Nucleus accumbens (tissue), 56 donors: ENCODE measurements at places on chromosomes 6 and 20.
A peak's percentile ranks its signal among the peaks of the same experiment; 100 is the strongest.

GRCh38 chr6:40379811-40380210 is 207.4 kb downstream of the LRFN2 start:
- no peak for DNase-seq

DNA sequence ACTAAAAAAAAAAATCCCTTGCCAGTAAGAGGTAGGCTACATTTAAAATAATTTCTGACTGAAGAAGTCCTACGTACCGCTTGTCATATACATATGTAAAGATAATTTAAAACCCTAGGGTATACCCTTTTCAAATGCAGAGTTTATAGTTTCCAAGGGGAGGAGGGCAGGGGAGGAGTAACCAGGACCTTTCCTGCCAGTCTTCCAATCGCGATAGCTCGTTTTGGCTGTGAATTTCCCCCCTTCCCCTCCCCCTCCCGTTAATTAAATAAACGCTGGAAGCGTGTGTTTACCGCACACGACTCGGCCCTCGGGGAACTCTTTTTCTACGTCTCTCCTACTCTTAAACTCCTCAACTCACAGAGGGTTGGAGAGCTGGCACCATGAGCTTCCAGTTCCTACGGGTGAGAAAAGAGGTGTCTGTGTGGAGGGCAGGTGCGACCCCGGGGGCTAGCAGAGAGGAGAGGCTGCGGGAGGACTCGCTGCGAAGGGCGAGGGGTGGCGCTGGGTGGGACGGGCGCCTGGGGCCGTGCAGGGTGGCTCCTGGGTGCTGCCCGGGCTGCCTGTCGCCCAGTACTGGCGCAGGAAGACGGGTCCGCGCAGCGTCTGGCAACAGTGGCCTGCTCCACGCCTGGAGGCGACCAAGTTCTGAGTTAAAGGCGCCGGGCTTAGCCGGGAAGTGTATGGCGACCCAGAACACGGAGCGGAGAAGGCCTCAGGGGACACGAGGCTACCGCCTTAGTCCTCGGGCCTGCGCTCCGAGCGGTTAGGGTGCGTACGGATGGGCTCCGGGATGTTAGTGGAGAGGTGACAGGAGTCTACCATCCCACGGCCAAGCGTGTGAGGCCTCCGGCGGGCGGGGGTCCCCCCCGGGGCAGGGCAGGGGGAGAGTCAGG is 4.1 kb upstream of the TFAP2C start:
- no peak for DNase-seq

DNA sequence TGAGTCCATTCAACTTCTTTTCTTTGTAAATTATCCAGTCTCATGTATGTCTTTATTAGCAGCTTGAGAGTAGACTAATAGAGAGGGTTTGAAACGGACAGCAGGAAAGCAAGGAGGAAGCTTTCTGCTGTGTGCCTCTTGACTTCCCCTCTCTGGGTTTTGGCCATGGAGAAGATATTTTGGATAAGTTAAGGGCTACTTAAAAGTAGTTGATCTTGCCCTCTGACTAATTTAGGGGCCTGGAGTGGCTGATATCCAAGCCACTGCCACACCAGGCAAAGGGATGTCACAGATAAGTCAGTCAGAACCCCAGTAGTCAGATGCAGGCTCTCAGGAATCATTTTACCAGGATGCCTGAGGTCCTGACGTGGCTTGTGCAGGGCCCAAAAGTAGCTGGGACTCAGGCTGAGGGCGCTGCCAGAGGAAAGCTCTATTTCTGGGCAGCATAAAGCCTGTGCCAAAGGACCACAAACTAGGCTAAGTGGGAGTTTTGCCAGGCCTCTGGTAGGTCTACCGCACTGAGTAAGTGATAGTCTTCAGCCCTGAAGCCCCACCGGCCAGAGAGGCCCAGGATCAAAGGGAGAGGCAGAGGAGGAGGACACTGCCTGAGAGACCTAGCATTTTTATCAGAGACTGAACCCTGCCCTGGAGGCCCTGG is 41.6 kb upstream of the IYD start:
- DNase-seq = no peak

DNA sequence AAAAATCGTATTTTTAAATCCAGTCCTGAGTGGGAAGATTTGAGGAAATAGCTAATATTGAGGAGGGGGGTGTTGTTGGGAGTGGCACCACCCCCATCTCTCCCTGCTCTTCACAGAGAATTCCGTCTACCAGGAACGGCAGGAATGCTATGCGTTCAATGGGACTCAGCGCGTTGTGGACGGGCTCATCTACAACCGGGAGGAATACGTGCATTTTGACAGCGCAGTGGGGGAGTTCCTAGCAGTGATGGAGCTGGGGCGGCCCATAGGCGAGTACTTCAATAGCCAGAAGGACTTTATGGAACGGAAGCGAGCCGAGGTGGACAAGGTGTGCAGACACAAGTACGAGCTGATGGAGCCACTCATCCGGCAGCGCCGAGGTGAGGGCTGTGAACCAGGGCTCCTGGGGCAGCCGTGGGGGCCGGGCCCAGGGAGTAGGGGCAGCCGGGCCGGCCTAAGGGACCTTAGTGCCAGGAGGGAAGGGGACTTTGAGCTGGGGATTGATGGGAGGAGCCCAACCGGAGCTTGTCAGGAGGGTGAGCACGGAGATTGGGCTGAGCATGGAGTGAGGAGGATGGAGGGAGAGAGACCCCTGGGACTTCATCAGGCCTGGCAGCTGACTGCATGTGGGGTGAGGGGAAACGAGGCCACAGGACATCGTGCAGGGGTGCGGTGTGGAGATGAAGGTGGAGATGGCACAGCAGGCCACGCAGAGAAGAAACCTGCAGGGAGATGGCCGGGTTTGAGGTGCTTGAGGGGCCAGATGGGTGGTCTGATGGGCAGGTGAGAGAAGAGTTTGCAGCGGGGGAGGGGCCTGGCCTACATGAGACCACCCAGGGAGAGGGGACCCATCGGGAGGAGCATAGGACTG is 41.3 kb downstream of the HLA-DPB1 start:
- DNase-seq = no peak

DNA sequence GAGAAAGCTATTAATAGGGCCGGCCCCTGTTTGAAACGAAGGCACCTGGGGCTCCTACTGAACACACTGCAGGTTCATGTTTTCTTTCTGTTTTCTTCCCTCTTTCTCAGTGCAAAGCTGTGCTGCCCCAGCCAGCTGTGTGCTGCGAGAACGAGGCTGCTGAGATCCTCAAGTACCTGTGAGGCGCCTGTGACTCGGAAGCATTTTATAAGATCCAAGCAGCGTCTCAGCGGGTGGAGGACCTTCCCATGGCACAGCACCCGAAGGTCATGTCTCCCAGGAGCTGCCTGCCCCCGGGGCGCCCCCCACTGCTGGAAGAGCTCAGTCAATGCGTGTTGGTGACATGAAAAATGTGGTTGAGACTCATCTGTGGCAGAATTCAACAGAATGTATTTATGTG is 66.3 kb downstream of the SMOC2 start:
- DNase-seq = no peak

DNA sequence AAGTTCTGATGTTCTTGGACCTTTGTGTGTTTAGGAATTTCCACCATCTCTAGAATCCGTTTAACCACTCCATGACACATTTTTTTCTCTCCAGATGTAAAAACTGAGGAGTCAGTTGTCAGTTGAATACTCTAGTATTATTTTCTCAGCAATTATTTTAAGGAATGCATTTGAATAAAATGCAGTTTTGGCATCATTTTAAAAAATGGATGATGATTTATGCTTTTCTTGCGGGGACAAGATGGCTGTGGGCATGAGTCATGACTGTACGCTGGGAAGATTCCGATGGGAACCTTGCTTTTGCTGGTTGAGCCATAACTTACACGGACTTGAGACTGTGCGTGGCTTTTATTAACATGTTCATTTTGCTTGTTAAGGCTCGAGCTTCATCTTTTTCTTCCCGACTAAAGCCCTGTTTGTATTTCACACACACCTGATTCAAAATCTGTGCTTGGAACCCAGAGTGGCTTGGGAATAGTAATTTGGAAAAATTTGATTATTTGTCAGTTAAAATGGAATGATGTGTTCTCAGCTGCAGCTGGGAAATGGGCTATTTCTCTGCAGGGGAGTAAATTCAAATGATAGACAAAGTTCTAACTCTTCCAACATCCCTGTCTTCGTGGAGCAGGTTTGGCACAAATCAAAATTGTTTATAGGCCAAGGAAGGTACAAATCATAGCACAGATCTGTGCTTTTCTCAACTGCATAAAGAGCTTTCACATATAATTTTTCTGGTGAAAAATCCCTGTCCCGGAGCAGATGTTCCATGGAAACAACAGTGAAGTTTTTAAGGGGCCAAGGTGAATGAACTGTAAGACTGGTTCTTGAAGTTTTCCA is 470.5 kb upstream of the JAG1 start:
- DNase-seq = no peak

DNA sequence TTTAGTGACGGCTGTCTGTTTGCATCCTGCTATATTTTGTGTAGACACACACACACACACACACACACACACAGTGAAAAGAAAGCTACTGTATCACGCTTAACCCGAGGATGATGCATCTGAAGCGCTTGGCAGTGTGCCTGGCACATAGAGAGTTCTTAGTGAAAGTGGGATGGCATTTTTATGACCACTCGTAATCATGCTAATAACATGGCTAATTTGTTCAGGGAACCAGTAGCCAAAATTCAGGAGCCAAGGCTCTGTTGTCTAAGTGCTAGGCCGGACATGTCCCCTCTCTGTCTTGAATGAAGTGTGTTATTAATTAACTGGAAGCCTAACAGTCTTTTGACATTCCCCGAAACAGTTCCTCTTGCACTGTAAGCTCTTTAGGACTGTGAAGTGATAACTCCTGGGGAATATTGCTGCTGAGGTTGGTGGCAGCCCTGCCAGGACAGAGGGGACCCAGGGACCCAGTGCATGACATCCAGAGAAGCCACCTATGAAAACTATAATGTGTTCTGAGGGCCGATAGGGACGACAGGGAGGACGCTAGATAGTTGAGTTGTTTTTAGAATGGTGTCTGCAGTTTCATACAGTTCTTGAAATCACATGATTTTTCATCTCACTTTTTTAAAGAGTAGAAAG is 45.0 kb upstream of the IRF4 start:
- DNase-seq = no peak

DNA sequence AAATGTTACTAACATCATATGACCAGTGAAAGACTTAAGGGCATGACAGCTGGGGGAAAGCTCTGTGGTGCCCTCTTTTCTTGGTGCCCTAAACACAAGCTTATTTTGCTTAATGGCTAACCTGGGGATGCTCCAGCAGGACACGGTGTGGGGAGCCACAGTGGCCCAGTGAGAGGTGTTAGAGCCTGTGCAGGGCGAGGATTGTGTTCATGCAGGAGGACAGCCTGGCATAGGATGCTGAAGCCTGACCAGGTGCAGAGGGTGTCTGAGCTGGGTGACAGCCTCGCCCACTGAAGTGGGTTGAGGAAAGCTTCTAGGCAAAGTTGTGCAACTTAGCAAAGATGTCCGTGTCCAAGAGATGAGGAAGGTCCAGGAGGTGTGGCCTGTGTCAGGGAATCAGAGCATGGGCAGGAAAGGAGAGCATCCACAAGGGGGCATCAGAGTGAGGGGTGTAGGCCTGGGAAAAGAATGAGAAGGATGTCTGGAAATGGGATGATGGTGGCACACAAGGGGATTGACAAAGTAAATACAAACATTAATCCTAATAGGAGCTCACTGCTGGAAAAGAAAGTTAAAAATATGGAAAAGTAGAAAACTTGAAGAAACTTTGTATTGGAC is 33.9 kb downstream of the SLC17A4 start:
- no peak for DNase-seq

- no peak for DNase-seq
Measured at GRCh38 chr6:38272222-38272621, 367.5 kb downstream of the BTBD9 start.

GRCh38 chr20:25623225-25623735 is 534 bp downstream of the NANP start:
- DNase-seq = peak; percentile 52

DNA sequence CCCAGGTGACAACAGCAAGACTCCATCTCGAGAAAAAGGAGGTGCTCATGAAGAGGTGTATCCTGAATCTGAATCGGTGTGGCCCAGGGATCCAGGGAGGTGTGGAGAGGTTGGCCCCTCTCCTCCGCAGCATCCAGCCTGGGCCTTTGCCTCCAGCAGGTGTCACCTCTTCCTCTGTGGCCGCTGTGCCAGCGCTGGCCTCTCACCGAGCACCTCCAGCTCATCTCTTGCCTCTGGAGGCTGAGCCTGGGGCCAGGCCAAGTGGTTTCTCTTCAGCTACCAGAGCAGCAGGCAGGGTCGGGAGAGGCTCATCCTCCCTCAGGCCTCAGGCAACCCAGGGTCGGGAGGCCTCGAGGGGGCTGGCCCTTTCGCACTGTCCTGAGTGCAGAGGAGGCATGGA is 1.2 kb upstream of the COL20A1 start:
- DNase-seq = no peak

DNA sequence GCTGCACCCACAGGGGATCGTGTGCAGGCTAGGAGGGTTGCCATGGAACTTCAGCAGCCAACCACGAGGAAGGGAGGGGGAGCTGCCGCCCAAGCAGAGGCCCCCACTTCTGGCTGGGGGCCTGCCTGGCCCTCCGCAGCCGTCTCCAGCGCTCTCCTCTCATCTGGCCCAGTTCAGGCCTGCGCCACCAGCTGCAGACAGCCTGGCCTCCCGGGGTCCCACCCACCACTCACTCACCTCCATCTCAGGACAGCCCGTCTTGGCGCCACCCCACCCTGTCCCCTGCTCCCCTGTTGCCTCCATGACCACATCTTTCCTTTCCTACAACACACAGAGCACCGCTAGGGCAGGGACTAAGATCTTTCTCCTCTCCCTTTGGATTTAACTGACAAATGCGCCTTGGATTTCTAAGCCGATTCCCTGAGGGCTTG is 98.7 kb downstream of the ANKRD60 start:
- DNase-seq = no peak

DNA sequence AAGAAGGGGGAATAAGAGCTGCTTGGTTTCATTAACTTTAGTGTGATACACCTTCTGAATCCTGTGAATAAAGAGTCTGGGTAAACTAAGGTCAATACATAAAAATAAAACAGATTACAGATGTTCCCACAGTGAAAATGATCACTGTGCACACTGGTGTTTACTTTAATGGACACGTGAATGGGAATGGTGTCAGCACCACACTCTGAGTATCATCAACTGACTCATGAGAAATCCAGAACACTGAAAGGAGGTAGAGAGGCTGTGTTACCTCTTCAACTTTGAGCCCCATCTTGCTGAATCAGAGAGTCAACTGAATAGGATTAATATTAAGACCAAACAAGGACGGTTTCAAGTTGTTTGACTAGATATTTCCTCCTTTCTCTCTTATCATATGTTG is 75.0 kb downstream of the ELOVL4 start:
- DNase-seq = no peak

- no peak for DNase-seq
Measured at GRCh38 chr6:33108307-33108706, 32.5 kb downstream of the HLA-DPB1 start.

DNA sequence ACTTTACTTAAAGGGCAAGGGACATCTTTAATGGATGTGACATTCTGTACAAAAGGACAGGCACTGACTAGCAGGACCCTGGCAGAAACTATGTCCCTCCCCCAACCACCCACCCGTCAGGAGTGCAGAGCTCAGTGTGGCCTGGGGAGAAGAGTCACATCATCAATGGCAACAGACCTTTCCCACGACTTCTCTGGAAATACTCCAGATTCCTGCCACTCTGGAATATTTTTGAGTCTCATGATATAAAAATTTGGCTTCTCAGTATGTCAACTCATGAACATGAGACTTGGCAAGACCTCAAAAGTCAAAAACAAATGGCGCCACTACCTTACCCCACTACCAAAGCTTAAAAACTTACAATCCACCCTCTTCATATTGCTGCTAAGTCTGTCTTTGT is 118.3 kb downstream of the SLC23A2 start:
- no peak for DNase-seq

GRCh38 chr20:46267108-46268105 is 40.9 kb downstream of the CDH22 start:
- no peak for DNase-seq

- DNase-seq = no peak
Measured at GRCh38 chr20:45944151-45944964, 9.9 kb downstream of the PCIF1 start.

- no peak for DNase-seq
Measured at GRCh38 chr6:5556011-5556410, 294.7 kb downstream of the FARS2 start.
